ENCODE measurements at places on chromosomes 3 and 15. TPM values are rescaled to one million over a fixed set of nuclear protein-coding genes. Genes with fewer than 3 reads are reported as not detected.

The FAM174B gene
- total RNA-seq, result 14.8 TPM

The HRG gene
- total RNA-seq, result not detected

The SLC6A1 gene
- total RNA-seq, result under 0.01 TPM

The PCOLCE2 gene
- total RNA-seq, result 0.75 TPM

The ARPP21 gene
- total RNA-seq, result 2.1 TPM
